Stimulated activated CD4-positive, alpha-beta T cell treated with anti-CD3 and anti-CD28 coated beads, TNF-alpha, amount 100 ng/mL, for 4 hours (primary cell): ENCODE measurements at places on chromosomes 7 and 10.

GRCh38 chr10:84179059-84179710, 5.6 kb downstream of the GPR15LG start:
- DNase-seq: no peak

DNA sequence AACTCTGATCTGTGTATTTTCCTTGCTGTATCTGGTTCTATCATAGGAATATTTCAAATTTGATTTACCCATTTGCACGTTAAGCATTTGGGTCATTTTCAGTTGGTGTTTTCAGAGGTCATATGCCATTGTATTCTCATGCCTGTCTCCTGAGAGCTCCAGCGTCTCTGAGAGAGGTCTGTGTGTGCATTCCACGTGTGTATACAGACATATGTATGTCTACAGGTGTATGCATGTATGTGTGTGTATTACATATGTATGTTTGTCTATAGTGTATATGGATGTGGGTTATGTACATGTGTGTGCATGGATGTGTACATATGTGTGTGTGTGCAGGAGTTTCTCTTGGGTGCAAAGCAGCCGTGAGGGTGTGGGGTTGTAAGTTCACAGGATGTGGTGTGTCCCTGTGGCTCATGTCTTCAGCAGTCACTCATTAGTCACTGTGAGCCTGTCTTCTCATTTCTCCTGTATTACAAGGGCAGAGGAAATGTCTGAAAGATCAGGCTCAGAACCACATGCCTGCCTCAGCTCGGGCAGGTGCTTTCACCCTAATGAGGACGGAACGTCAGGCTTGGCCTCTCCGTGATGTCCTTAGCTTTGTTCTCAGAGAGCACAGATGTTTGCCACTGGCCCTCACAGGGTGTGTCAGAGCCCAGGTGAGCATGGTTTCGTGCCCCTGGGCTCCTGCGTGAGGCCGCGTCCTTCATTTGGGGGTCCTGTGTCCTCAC, 101.6 kb downstream of the NKX6-2 start:
- no peak for DNase-seq

DNA sequence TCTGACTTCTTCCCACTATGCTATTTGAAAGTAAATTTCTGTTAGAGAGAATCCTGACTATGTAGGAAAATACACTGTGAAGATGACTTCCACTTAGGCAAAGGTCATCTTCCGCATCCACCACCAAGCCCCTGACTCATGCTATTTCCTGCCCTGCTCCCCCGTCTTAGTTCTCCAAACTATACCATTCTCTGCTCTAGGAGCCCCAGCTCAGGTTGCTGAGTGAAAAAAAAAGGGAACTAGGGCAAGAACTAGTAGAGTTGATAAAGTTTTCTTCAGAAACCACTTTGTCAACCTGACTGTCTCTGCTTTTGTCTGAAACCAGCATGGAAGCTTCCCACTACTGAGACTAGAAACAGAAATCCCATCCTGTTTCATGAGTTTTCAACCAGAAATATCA, 96.9 kb downstream of the EVX1 start:
- DNase-seq: no peak

DNA sequence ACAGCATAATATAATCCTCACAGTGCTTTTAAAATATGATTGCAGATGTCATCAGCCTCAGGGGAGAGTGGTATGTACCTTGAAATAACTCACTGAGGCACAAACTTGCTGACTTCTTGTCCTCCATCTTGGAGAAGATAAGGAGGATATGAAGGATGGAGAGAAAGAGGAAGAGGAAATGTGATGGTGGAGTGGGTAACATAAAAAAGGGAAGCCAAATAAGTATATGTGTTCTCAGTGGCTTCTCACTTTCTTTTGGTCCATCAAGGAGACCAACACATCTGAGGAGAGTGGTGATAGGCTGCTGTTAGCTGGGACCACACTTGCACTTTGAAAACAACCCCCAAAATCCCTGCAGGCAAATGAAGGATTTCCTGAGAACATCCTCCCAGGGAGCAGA, 21.6 kb upstream of the ZNF37A start:
- DNase-seq: no peak

GRCh38 chr7:3117488-3118231, 74.0 kb upstream of the CARD11 start:
- DNase-seq: no peak

DNA sequence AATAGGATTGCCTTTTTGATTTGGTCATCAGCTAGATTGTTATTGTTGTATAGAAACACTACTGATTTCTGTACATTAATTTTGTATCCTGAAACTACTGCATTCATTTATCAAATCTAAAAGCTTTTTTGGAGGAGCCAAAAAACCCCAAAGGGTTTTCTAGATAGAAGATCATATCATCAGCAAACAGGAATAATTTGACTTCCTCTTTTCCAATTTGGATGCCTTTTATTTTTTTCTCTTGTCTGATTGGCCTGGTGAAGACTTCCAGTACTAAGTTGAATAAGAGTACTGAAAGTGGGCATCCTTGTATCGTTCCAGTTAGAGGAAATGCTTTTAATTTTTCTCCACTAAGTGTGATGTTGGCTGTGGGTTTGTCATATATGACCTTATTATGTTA, 10.6 kb upstream of the ENTPD7 start:
- DNase-seq: no peak

DNA sequence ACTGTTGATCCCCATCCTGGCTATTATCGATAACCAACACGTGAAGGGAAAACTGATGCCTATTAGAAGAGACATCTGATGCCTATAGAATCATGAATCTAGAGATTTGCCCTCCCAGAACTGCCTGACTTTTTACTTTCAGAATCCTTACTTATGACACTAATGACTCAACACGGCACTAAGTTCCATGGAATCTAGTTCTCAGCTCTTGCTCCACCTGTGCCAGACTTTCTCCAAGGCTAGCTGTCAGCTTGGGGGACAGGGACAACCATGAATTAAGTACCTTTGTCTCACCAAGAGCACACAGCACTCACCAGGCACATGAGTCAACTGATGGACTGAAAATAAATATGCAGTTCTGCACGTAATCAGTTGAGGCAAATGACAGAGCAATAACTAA, 184.2 kb downstream of the FRMD4A start:
- DNase-seq: no peak

- no peak for DNase-seq
Observed at GRCh38 chr10:3853547-3854303, 68.7 kb upstream of the KLF6 start.

DNA sequence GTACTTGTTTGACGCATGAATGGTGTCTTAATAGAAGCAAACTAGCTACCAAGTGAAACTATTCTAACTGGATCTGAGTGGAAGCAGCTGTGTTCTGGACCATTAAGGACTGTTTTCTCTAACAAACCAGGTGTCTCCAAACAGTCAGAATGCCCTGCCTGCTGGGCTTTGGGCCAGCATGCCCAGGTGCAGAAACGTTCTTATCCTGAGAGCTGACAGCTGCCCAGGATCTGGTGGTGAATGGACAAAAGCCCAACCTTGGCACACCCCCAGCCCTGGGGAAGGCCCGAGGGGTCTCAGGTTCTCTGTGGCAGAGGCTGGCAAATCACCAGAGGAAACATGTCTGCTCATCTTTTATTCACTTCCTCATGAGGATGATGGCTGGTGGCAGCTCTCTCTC, 48.2 kb upstream of the LAMB4 start:
- DNase-seq: no peak

DNA sequence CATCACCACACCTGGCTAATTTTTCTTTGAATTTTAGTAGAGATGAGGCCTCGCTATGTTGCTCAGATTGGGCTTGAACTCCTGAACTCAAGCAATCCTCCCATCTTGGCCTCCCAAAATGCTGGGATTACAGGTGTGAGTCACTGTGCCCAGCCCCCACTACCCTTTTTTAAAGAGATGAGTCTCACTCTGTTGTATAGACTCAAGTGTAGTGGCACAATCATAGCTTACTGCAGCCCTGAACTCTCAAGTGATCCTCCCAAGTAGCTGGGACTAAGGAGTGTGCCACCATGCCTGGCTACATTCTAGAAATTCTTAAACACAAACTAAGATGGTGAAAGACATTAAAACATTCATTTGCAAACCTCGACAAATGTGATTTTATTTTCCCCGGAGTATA, 12.6 kb downstream of the SYPL1 start:
- no peak for DNase-seq

GRCh38 chr7:143205560-143206293, 16.1 kb upstream of the TAS2R40 start:
- DNase-seq: no peak

DNA sequence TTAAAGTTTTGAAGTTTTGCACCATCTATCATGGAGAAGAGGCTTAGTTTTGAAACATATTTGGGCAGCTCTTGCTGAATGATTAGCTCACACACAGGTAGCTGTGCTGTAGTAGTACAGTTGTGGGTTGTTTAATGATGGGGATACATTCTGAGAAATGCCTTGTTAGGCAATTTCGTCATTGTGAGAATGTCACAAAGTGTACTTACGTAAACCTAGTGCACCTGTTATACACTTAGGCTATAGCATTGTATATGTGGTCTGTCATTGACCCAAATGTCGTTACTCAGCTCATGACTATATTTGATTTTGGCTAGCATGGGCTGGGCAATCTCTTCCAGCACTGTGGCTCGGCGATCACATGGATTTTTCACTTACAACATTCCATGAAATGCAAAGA, 247.2 kb upstream of the IGFBP3 start:
- DNase-seq: no peak

DNA sequence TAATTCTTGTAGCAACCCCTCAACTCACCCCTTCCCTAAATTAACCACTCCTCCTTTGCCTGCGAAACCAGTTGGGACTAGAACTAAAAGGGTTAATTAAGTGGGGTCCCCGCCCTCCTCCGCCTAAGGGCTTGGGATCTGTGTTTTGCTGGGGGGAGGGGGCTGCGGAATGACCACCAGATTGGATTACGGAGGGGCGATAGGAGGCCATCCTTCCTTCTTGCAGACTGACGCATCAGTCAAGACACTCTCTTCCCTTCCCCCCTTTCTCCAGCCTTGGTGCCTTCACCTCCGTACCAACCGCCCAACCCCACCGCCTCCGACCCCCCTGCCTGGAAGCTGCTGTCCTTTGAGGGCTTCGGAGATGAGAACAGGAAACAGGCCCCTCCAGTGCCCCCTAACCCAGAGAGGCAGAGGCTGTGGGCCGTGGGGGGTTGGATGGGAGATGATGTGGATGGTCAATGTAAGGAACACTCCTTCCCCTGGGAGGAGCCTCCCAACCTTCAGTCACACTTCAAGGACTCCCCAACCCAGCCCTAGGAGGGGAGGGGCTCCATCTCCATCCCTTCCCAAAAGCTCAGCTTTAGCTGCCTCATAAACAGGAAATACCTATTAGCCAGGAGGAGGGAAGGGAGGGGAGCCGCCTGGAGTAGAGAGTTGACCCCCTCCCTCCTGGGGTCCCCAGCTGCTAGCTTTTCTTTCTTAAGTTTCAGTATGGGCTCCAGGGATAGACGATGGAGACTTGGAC, 997 bp upstream of the LDB1 start:
- DNase-seq: no peak

DNA sequence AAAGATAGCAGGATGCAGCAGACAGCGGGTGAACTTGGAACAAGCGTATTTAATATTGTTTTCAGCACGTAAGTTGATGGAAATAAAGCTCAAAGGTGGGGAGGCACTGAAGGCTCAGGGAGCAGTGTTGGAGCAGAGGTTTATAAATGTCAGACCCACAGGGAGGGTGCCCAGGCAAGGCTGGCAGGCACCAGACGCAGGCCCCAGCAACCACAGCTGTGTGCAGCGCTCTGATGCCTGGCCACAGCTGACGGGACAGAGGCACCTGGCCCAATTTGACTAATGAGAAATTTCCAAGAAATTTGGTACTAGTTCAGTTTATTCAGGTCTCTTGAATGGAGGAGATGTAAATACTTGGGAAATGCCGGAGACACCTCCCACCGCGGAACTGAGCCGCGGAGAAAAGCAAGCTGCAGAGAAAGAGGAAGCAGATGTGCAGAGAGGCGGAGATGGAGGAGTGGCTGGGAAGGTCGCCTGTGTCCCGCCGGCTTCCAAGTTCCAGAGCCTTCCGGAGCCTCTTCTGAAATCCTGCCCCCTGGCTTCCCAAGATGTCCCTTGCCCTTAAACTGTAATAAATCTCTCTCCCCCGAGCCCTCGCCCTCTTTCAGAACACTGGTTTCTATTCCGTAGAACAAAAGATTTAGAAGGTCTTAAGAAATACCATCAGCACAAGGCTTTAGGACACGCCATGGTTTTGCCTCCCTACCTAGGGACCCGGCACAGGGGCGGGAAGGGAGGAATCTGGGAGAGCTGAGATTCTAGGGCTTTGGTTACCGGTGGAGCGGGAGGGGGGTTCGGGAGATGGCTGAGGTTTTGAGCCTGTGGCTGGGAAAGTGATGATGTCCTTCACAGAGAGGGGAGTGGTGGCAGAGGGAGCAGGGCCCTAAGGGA, 38.4 kb upstream of the PLXNA4 start:
- no peak for DNase-seq

GRCh38 chr7:156003220-156004162, 191.2 kb upstream of the SHH start:
- no peak for DNase-seq

- DNase-seq: no peak
Observed at GRCh38 chr7:112531675-112532074, 50.9 kb downstream of the LSMEM1 start.

DNA sequence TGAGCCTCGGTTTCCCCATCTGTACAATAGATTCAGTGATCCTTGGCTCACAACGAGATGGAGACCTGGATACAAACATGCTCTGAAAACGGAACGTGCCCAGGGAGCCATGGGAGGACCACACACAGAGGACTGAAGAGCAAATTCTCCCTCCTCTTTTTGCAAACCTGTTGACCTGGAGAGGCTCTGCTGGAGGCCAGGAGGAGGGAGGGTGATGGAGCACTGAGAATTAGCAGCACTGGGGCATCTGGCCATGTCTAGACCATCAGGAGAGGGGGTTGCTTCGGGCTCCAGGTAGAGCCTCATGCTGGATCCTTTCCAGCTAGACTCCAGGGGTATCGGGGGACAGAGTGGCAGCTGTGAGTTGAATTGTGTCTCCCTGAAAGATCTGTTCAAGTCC, 97.4 kb upstream of the GPR26 start:
- no peak for DNase-seq
